ENCODE measurements at places on chromosomes 2 and 18.
A peak's percentile ranks its signal among the peaks of the same experiment; 100 is the strongest.

DNA sequence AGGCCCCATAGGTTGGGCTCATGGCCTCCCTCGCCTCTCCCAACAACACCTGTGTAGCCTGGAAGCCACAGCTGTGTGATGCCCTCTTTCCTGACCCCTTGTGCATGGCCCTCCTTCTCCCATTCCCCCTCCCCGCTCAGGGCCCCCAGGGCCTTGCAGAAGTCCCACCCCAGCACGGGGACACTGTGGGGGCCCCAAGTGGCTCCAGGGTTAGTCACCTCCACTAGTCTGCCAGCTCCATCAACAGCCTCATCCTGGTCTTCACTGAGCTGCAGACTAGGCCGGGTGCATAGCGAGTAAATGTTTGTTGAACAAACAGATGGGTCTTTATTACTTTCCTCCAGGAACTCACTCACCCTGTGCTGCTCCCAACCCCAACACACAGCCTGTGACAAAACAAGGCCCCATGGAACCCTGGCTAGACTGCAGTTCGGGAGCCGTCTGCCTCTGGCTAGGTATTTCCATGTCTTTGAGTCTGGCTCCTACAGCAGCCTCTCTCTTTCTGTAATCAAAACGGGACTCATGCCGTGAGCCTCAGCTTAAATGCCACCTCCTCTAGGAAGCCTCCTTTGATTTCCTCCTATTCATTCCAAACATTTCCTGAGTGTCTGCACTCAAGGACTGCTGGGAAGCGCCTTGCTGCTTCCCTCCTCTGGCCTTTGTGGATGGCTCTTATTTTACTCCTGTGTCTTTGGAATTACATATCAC, 109.9 kb upstream of the ID2 start:
- DNase-seq = no peak
- no peaks in the 10 kb centered on the region for H3K27me3 ChIP-seq
- no peak overlapping the region for H3K27ac ChIP-seq

DNA sequence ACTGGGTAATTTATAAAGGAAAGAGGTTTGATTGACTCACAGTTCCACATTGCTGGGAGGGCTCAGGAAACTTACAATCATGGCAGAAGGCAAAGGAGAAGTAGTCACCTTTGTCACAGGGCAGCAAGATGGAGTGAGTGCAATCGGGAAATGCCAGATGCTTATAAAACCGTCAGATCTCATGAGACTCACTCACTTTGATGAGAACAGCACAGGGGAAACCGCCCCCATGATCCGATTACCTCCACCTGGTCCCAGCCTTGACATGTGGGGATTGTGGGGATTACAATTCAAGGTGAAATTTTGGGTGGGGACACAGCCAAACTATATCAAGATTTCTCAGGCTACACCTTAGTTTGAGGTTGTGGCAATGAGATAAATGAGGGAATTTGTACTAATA, 54.9 kb downstream of the AKAIN1 start:
- no peaks in the 10 kb centered on the region for H3K27me3 ChIP-seq
- H3K4me3 ChIP-seq = no peak overlapping the region
- no peak overlapping the region for H3K27ac ChIP-seq
- H3K4me1 ChIP-seq = no peaks in the 10 kb centered on the region

GRCh38 chr2:122180972-122181371, 425.5 kb downstream of the TSN start:
- H3K27ac ChIP-seq = no peak overlapping the region
- no peak for DNase-seq
- H3K36me3 ChIP-seq = no peaks in the 10 kb centered on the region
- H3K4me3 ChIP-seq = no peak overlapping the region
- H3K27me3 ChIP-seq = no peaks in the 10 kb centered on the region

- no peaks in the 10 kb centered on the region for H3K4me1 ChIP-seq
- no peak for DNase-seq
- H3K4me3 ChIP-seq = no peak overlapping the region
- no peak overlapping the region for H3K27ac ChIP-seq
- peaks cover 35% of the 10 kb centered on the region for H3K36me3 ChIP-seq
These were observed 54.7 kb downstream of the INO80D start for GRCh38 chr2:206031162-206031784.

- peaks cover 4% of the 10 kb centered on the region for H3K36me3 ChIP-seq
- H3K4me1 ChIP-seq = no peaks in the 10 kb centered on the region
- H3K4me3 ChIP-seq = no peak overlapping the region
- no peaks in the 10 kb centered on the region for H3K27me3 ChIP-seq
- H3K27ac ChIP-seq = no peak overlapping the region
- DNase-seq = peak; percentile 32
These were observed 113.4 kb downstream of the RTP5 start for GRCh38 chr2:241982706-241983570.

GRCh38 chr2:218722876-218723785, 12.5 kb downstream of the TTLL4 start:
- DNase-seq = no peak
- no peak overlapping the region for H3K4me3 ChIP-seq

DNA sequence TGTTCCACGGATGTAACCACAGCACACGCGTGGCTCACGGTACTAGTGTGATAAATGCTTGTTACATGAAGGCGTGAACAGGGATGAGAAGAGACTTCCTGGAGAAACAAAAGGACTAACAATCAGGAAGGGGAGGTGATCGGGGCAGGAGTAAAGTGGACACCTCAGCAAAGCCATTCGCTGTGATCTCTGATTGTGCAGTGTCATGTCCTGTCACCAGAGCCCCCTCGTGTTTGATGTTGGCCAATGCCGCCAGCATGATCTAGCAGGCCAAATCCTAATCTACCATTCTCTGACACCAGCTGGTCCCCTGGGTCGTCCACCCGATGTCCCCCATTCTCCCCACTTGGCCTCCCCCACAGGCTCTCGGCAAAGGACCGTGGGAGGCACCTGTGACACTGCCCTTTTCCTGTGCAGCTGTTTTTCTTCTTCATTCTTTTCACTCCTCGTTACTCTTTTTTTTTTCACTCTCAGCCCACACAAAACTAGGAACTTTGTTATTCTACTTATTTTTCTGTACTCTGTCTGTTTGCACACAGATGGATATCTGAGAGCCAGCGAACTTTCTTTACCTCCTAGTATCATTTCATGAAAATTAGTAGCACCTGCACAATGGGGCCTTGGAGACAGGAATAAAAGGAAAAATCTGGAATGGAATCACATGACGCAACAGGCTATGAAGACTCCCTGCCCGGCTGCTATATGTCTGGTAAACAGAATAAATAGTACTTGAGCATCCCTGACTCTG, 146.8 kb downstream of the TGIF1 start:
- H3K27me3 ChIP-seq = no peaks in the 10 kb centered on the region
- H3K36me3 ChIP-seq = no peaks in the 10 kb centered on the region
- peak overlapping the region; percentile 90 for H3K27ac ChIP-seq
- DNase-seq = peak; percentile 44

GRCh38 chr2:226869371-226869770, 33.5 kb downstream of the RHBDD1 start:
- DNase-seq = no peak
- H3K4me3 ChIP-seq = no peak overlapping the region
- H3K36me3 ChIP-seq = peaks cover 13% of the 10 kb centered on the region
- H3K27ac ChIP-seq = no peak overlapping the region
- no peaks in the 10 kb centered on the region for H3K27me3 ChIP-seq
- H3K4me1 ChIP-seq = no peaks in the 10 kb centered on the region

DNA sequence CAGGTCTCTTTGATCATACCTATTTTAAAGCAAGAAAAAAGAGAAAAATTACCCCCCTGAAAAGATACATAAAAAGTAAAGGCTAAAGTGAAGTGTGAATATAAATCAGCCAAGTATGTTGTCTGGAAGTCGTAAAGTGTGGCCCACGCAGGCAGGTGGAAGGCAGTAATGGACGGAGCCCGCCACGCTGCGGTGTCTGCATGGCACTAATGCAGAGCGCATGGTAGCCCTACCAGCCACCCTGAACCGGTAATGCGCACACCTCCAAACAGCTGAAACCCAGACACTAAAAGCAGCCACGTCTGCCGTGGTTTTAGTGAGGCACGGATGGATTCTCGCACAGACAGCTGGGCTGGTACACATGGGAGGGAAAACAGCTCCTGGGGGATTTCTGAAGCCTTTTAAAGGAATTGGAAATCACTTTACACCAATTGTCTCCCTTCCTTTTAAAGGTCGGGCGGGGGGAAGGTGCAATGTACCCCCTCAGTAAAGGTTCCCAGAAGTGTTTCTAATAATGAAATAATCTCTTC, 615.2 kb downstream of the CNTNAP5 start:
- H3K4me1 ChIP-seq = no peaks in the 10 kb centered on the region
- DNase-seq = no peak
- H3K27me3 ChIP-seq = no peaks in the 10 kb centered on the region
- no peak overlapping the region for H3K4me3 ChIP-seq
- no peak overlapping the region for H3K27ac ChIP-seq
- no peaks in the 10 kb centered on the region for H3K36me3 ChIP-seq

DNA sequence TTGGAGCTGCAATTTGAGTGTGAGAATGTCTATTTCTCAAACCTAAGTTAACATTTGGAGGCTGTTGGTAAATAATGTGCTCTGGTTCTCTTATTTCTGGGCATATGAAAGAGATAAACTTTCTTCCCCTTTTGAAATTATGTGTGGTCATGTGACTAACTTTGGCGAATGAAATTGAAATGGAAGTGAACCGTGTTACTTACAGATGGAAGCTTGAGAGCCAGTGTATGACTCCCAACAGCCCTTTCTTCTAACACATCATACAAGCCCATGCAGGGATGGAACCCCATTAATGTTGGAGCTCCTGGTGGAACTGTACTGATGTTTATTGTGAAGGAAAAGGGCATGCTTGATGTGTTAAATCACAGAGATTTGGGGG, 725.8 kb downstream of the TSN start:
- DNase-seq = no peak
- no peaks in the 10 kb centered on the region for H3K27me3 ChIP-seq
- no peaks in the 10 kb centered on the region for H3K4me1 ChIP-seq

DNA sequence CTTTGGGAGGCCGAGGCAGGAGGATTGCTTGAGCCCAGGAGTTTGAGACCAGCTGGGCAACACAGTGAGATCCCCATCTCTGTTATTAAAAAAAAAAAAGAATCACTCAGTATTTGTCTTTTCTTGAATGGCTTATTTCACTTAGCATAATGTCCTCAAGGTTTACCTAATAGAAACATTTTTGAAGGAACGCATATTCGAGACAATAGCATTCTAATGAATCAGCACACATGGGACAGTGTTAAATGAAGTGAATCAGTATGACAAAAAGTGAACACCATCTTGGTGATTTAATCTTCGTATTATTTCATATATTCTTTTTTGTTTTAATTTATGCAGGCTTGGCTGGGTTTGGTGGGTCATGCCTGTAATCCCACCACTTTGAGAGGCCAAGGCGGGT, 44.7 kb downstream of the WIPF1 start:
- no peak overlapping the region for H3K27ac ChIP-seq
- H3K4me1 ChIP-seq = no peaks in the 10 kb centered on the region
- no peak for DNase-seq
- H3K36me3 ChIP-seq = no peaks in the 10 kb centered on the region

GRCh38 chr2:190670182-190670946, 21.5 kb downstream of the NAB1 start:
- no peak overlapping the region for H3K4me3 ChIP-seq
- H3K36me3 ChIP-seq = peaks cover 23% of the 10 kb centered on the region
- DNase-seq = no peak
- peaks cover 8% of the 10 kb centered on the region for H3K4me1 ChIP-seq

DNA sequence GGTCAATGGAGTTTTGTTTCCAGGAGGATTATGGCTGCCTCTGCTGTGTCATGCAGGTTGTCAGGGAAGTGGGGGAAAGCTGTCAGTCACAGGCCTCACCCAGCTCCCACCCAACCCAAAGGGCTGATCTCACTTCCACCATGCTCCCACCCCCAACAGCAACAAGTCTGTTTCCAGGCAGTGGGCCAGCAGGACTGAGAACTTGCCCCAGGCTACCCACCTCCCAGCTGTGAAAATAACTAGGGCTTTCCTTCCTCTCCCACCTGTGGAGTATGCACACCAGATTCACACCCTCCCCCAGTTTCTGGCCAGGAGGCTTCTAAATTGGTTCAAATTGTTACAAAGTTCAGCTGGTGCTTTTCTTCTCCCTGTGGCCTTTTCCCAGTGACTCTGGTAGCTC, 95.6 kb upstream of the ACVR1 start:
- no peaks in the 10 kb centered on the region for H3K36me3 ChIP-seq
- no peaks in the 10 kb centered on the region for H3K4me1 ChIP-seq
- H3K27ac ChIP-seq = no peak overlapping the region

- no peaks in the 10 kb centered on the region for H3K27me3 ChIP-seq
- no peak for DNase-seq
- no peak overlapping the region for H3K27ac ChIP-seq
- H3K4me1 ChIP-seq = no peaks in the 10 kb centered on the region
- H3K36me3 ChIP-seq = no peaks in the 10 kb centered on the region
These were observed 6.1 kb downstream of the AFF3 start for GRCh38 chr2:100136310-100136709.

- no peak overlapping the region for H3K4me3 ChIP-seq
- no peak for DNase-seq
- H3K27ac ChIP-seq = no peak overlapping the region
- no peaks in the 10 kb centered on the region for H3K36me3 ChIP-seq
These were observed 123.7 kb upstream of the NCK2 start for GRCh38 chr2:105621038-105621437.

- H3K4me1 ChIP-seq = peaks cover 19% of the 10 kb centered on the region
- no peak overlapping the region for H3K27ac ChIP-seq
- peaks cover 10% of the 10 kb centered on the region for H3K27me3 ChIP-seq
- peaks cover 37% of the 10 kb centered on the region for H3K36me3 ChIP-seq
These were observed 63.5 kb downstream of the EMILIN2 start for GRCh38 chr18:2910261-2910660.

DNA sequence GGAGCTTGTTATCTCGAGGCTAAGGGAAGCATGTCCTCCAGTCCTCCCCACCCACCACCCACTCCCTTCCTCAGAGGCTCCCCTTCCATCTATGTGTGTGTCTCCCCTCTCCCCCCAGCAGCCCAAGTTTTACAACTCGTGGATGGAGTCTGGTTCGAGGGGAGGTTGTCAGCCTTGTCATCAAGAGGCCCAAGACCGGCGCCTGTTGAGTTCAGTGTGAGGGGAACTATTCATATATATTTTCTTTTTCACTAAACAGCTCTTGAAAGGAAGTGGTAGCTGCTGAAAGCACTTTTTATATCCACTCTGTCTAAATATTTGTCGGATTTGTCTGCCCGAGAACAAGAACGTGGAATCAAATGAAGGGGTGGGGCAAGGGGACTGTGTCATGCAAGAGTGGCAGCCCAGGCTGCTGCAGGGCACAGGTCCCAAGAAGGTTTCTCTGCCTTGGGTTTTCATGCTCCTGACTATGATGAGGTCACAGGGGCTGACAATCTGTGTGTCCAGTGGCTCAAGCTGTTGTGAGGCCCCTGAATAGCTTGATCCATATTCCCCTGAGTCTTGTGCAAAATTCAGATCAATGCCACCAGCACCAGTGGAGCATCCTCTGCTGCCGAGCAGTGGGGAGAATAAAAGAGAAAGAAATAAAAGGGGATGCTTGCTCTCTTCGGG, 35.0 kb downstream of the NRP2 start:
- H3K4me1 ChIP-seq = peaks cover 5% of the 10 kb centered on the region
- no peak for DNase-seq
- H3K27ac ChIP-seq = peak overlapping the region; percentile 37
- H3K36me3 ChIP-seq = no peaks in the 10 kb centered on the region
- H3K27me3 ChIP-seq = no peaks in the 10 kb centered on the region

- no peak for DNase-seq
- H3K4me1 ChIP-seq = no peaks in the 10 kb centered on the region
- no peaks in the 10 kb centered on the region for H3K27me3 ChIP-seq
- H3K27ac ChIP-seq = no peak overlapping the region
- no peaks in the 10 kb centered on the region for H3K36me3 ChIP-seq
These were observed 120.7 kb downstream of the LOXHD1 start for GRCh38 chr18:46536215-46536874.
